Fibroblast of skin of left quadriceps (primary cell): ENCODE measurements at places on chromosomes 4 and X.

- DNase-seq: no peak
Observed at GRCh38 chr4:88526221-88526815, 2.7 kb upstream of the PYURF start.

- peak; percentile 23 for DNase-seq
Observed at GRCh38 chrX:108270739-108271396, 167.4 kb downstream of the COL4A6 start.

- no peak for DNase-seq
Observed at GRCh38 chr4:36099509-36099908, 144.8 kb downstream of the ARAP2 start.

DNA sequence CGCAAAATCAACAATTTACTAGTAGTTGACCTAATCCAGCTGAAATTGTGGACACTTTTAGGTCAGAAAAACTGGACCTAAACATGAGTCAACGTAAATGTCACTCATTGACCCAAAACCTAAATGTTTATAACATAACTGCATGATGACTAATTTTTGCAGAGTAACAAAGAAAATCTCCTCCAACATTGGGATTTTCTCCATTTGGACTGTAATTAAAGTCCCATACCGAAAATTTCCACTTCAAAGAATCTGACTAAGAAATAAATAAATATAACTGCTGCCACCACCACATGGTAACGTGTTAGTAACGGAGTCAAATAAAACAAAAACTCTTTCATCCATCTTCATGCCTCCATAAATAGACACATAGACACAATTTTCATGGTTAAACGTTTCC lies 1.9 kb downstream of the ADGRA3 start:
- peak; percentile 19 for DNase-seq

DNA sequence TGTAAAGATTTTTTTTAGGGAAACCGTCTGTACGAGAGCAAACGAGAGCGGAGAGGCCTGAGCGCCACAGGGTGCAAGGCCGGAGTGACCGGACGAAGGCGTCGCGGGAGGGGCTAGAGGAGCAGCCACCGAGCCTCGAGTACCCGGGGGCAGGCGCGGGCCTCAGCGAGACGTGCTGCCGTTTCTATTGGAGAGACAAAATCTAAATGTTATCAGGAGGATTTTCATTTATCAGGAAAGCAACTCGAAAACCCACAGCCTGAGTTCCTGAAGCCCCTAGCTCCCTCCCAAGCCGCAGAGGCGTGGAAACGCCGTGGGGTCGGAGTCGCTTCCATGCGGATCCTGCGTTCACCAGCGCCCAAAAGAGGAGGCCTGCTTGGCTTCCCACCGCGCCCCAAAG lies 194.3 kb downstream of the MGST2 start:
- no peak for DNase-seq

DNA sequence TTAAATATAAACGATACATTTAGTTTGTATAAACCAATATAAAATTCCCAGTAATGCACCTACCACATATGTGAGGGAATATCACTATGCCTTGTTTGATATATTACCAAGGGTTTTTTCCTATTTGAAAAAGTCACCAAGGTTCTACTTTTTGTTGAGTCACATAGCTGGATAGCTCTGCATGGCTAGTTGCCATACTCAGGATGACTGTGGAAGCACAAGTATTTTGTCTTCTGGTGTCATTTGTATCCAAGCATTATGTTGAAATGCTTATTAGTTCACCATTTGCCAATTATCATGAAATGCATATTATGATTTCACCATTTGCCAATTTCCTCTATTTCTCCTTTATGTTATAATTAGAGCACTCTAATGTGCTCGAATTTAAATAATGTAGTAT lies 162.7 kb upstream of the TTC29 start:
- DNase-seq: no peak

GRCh38 chr4:56416349-56416748 lies 19.1 kb downstream of the PPAT start:
- no peak for DNase-seq

- no peak for DNase-seq
Observed at GRCh38 chrX:104902070-104902469, 318.4 kb downstream of the TEX13A start.

- DNase-seq: peak; percentile 8
Observed at GRCh38 chr4:25090516-25090915, 59.8 kb upstream of the LGI2 start.

- DNase-seq: no peak
Observed at GRCh38 chr4:138406876-138407275, 164.7 kb upstream of the SLC7A11 start.

- no peak for DNase-seq
Observed at GRCh38 chr4:15794905-15795304, 16.8 kb downstream of the CD38 start.
